ENCODE measurements at places on chromosomes 12 and 14.

- no peak for DNase-seq
Observed at GRCh38 chr12:113297214-113297587, 37.7 kb downstream of the SLC8B1 start.

DNA sequence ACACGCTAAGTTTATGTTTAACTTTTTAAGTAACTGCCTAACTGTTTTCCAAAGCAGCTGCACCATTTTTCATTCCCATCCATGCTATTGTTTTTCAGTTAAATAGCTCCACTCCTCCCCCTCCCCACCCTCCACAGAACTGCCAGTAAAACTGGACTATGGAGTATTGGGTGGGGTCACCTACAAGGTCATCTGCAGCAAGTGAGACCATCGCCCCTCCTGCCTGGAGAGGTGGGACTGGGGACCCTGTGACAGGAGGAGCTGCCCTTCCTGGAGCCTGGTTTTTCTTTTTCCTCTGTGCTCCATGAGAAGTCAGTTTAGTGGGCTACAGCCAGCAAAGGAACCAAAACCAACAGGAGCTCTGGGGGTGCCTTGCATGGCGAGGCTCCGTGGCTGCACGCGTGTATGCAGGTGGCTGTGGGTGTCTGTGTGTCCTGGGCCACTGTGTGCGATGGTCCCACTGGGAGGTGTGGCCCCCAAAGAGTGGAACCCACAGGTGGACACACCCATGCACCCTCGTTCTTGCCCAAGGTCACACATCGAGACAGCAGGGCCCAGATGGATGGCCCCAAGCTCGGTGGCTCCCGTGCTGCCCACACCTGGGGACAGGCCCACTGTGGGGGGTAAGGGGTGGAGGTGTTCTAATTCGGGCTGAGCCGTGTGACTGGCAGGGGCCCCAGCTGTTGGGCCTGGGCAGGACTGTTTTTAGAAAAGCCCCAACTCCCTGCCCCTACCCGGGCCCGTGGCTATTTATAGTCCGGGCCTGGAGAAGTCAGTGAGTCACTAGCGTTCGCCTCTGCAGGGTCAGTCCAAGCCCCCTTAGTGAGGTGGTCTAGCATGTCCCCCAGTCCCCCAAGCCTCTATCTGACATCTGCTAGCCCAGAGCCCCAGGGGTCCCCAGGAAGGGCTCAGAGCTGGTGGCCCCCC, 2.3 kb upstream of the ADSS1 start:
- DNase-seq = no peak

GRCh38 chr14:66979101-66979974, 209.9 kb upstream of the GARIN2 start:
- no peak for DNase-seq

DNA sequence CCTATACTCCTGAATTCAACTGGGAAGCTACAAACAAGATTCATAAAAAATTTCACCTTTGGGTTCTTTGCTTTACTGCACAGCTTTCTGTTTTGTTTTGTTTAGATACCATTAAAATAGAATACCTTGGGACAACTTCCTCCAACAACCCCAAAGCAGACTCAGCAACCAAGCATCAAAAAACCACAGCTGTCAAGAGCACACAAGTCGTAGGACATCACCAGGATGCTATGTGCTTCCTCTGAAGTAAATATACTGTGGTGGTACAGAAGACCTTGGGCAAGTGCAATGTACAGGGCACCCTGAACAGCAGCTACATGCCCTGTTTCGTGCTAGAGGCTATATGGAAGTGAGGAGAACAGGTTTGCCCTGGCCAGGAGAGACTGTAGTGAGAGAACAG, 359.3 kb downstream of the BCL11B start:
- DNase-seq = no peak

DNA sequence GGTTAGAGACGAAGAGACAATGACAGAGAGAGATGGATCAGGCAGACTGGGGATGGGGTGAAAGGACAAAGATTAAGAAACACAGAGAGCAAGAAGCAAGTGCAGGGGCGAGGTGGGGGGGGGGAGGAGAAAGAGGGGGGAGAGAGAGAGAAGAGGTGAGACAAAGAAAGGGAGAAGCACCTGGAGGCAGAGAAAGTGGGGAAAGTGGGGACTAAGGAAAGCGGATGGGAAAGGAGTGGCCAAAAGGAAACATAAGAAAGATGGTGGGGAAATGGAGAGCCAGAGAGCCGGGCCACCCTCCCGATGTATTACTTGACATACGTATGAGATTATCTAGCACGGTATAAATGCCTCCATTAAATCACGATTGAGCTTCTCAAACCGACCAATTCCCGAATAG, 18.5 kb upstream of the TBX3 start:
- DNase-seq = no peak

Data from fibroblast of mammary gland (primary cell).